ENCODE measurements at places on chromosomes 3 and 15.

GRCh38 chr3:30539772-30540171 is 66.6 kb upstream of the TGFBR2 start:
- no peak for DNase-seq

- DNase-seq, result no peak
Observed at GRCh38 chr15:37219211-37219701, 118.9 kb upstream of the MEIS2 start.

DNA sequence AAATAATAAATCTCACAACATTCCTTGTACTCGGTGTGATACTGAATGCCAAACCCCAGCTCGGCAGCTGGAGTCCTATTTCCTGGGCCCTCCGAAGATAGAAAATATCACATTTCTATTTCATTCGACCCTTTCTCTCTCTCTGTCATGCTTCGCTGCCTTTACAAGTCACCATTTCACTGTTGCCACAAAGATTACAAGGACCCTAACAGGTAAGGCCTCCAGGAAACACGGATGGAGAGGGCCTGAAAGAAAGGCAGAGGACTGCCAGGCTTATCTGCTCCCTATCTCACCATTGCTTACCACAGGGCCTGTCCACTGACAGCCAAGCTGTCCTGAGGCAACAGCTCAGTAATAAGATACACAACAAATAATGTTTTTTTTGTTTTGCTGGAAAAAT is 376.5 kb downstream of the MECOM start:
- no peak for DNase-seq

- DNase-seq, result no peak
Observed at GRCh38 chr3:72811571-72811970, 36.7 kb downstream of the SHQ1 start.

DNA sequence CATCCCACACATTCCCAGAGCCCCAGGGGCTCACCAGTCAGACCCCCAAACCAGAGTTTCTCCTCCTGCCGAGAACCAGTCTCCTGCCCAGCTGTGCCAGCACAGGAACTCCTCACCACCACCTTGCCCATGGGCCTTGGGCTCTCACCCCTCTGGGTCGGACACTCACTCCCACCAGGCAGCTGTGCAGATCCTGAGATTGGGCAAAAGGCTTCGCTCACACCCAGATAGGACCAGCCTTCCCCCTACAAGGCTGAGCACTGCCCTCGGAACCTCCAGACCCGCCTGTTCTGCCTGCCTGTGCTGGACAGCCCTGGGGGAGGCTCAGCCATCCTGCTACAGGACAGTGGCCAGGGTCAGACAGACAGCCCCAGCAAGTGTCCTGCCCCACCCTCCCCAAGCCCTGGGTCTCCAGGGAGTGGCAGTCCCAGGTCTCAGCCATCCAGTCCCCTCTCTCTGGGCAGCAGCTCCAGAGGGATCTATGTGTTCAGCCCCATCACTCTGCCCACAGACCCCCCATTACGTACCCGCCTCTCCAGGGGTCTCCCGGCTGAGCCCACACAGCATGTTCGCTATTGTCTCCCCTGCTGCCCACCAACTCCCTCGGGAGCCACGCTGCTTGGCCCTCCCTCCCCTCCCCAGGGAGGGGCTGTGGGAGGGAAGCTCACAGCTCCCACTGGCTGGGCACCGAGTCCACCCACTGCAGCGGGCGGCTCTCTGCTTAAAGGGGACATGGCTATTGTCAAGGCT is at the start of gene GRIP2:
TSS of gene GRIP2 (minus strand) at position 601 of the 750 bp plus-strand sequence. CDS start at position 567, 34 bp downstream.
- no peak for DNase-seq

DNA sequence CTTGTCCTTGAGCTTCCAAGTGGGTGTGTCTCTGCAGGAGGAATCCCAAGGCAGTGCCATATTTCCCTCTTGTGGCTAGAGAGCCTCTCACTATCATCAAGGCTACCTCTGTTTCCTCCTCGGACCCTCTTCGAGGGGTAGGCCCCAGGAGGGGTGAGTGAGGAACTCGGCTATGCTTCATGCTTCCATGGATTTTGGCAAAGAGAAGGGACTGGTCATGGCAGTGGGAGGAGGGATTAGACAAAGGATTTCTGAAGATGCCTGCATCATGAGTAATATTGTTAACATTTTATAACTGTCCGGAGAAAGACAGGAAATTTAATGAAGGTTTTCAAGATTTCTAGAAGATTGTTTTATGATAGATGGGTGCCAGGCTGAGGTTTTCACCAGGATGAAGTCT is 241.5 kb downstream of the CLSTN2 start:
- no peak for DNase-seq

DNA sequence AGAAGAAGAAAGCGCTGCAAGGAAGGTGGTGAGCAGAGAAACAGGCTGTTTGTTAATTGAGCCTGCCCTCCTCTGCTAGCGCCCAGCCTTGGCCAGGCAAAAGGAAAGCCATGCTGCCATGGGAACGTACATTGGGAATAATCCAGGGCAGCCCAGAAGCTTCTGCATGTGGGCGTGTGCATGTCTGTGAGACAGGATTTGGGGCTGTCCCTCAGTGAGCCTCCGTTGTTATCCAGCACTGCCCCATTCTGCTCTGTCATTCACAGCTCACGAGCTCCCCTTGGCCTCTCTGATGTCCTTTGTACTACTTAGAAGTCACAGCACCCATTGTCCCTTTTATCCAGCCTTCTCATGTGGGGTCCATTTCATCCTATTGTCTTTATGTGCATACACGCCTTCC is 239.1 kb upstream of the ROPN1 start:
- DNase-seq, result no peak

DNA sequence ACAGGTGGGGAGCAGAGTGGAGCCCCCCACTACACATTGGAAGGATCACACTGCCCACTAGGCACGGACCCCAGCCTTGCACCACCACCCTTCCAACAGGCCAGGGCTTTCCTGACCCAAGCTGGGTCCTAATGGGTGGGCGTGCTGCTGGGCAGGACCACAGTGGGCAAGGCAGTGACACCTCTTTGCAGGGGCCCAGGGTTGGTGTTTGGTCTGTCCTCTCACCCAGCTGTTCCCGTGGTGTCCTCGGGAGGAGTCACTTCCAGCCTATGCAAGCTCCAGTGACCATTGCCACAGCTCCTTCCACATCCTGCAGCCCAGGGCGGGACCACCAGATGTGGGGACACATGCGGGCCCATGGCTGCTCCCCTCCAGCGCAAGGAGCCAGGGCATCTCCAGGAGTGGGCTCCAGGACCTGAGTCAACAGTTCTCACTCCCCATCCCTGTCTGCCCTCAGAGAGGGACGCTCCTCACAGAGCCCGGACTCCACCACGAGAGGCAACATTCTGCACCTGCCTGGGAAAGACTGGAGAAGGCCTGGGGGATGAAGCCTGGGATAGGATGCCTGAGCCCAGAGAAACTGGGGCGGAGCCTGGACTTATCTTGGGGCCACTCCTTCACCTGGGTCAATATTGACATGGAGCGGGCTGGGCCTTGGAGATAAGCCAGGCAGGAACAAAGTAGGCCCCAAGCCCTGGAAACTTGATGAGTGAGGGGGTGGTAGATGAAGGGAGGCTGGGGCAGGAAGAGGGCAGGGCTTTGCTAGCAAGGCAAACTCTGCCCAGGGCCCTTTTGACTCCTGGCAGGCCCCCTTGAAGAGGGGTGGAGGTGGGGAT is 3.9 kb upstream of the VILL start:
- DNase-seq, result no peak

DNA sequence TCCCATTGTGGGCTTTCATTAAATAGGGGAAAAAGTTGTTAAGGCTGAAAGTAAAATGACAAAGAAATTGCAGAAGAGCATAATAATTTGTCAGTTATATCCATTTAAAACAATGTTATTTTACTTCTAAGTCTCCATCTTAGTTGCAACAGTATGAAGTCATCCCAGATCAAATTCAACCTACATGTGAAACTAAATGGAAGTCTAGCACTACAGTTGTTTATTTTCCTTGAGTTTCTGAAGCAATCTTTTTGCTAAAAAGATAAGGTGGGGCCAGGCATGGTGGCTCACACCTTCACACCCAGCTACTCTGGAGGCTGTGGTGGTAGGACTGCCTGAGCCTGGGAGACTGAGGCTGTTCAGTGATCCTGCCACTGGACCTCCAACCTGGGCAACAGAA is 80.2 kb downstream of the DPH6 start:
- DNase-seq, result no peak

DNA sequence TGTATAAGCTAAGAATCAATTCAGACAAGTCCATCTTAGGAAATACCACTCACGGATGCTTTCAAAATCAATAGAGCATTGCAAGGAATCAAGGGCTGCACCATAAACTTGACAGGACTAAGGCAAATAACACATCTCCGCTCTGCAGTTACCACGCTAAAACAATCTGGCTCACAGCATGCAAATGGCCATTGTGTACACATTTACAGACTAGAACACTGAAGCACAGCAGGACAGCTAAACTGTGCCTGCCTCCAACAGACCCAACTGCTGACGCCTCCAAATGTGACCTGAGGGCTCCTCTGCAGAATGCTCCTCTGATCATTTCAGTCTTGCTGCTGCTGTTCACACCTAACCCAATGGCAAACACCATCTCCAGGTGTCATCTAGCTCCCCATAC is 104.3 kb downstream of the MEX3B start:
- DNase-seq, result no peak

DNA sequence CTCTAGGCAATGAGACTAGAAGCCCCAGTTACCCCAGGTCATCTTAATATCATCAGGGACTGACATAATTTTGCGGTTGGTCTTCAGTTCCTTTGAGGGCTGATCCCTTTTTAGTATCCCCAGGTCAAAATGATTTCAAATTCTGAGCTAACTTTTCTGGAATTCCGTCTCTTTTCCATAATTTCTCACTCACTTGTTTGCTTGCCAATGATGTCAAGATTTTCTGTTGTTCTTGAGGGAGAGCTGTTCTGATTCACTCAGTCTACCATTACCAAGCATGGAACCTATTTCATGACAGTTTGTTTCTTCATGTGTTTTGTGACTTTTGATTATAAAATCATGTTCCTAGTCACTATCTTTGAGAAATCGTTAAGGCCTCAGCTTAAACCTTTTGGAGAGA is 190.5 kb upstream of the LYSMD4 start:
- DNase-seq, result no peak

DNA sequence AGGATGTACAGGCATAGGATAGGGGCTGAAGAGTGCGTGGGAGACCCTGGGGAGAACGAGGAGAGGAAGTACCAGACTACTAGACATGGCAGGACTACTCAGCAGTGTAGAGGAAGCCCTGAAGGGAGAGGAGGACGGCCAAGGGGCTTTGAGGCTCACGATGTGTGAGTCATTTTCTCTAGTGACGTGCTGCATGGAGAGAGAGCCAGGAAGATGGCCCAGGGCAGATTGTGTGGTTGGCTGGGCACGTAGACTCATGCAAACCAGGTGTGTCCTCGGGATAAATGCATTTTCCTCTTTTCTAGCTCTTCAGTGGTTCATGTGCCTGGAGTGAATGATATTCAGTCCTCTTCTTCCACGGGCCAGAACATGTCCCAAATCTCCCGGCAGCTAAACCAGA is 115.0 kb upstream of the ABHD17C start:
- DNase-seq, result peak; percentile 83

GRCh38 chr3:14477311-14477935 is 62.7 kb downstream of the GRIP2 start:
- no peak for DNase-seq

DNA sequence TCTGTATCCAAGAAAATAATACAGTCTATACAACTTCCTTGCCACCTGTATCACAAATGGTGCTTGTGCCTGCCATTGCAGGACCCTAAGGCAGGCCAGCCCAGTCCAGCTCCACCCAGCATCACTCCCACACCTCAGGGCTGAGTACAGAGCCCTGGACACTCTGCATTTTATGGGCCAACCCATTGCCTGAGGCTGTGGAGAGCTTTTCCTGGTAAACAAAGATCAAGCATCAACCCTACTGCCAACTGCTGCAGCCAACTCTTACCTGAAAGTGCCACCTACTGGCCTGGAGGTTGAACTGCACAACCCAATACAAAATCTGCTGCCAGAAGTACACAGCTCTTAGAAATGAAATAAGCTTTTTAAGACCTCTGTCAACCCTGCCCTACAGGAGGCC is 1082.2 kb downstream of the NAALADL2 start:
- peak; percentile 34 for DNase-seq

DNA sequence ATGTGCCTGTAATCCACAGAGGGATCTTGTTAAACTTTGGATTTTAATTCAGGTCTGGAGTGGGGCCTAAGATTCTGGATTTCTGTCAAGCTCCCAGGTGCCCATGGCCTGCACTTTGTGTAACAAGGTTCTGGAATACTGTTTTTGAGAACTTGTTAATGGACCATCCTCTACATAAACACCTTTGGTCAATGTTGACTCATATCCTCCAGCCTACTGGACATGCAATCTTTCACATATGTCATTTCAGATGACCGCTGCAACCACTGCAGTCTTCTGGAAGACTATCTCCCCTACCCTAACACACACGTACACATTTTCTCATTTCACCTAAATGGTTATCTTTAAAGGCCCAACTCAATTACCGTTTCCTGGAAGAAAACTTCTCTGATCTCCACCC is 302.1 kb upstream of the TPRG1 start:
- no peak for DNase-seq

DNA sequence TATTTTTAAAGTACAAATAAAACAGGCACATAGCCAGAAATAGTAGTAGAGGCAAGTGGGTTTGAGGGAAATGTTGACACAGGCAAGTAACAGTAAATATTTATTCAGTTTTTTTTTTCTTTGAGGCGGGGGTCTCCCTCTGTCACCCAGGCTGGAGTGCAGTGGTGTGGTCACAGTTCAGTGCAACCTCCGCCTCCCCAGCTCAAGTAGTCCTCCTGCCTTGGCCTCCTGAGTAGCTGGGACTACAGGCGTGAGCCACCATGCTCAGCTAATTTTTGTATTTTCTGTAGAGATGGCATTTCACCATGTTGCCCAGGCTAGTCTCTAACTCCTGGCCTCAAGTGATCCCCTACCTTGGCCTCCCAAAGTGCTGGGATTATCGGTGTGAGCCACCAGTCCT is 43.5 kb downstream of the PHLDB2 start:
- no peak for DNase-seq

- no peak for DNase-seq
Observed at GRCh38 chr3:54481606-54482365, 359.4 kb downstream of the CACNA2D3 start.

GRCh38 chr3:27034255-27034654 is 334.9 kb downstream of the NEK10 start:
- DNase-seq, result no peak

GRCh38 chr3:98690876-98691275 is 72.3 kb upstream of the ST3GAL6 start:
- peak; percentile 16 for DNase-seq

- no peak for DNase-seq
Observed at GRCh38 chr3:159886050-159886449, 102.6 kb upstream of the IL12A start.

DNA sequence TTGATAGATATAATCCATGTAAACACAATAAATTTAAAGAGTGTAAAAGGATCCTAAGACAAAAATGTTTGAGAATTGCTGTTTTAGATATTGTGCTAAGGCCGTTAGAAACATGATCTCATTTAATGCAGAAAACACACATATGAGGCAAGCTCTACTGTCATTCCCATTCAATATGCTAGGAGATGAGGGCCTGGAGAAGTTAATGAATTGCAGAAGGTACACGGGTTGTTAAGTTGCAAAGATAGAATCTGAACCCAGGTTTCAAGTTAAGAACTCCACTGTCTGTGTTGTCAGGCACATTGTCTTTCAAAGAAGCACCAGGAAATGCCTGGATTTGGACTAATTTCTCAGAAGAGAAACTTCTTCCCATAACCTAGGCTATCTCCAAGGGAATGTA is 65.1 kb upstream of the SAMMSON start:
- DNase-seq, result no peak

- no peak for DNase-seq
Observed at GRCh38 chr3:168049367-168049974, 46.3 kb downstream of the GOLIM4 start.

- DNase-seq, result no peak
Observed at GRCh38 chr3:168459226-168459784, 363.6 kb upstream of the GOLIM4 start.

- DNase-seq, result no peak
Observed at GRCh38 chr3:36796881-36797280, 32.5 kb upstream of the DCLK3 start.
